Immature natural killer cell (primary cell): ENCODE measurements at places on chromosomes 7 and 10. TPM values are rescaled to one million over a fixed set of nuclear protein-coding genes. Genes with fewer than 3 reads are reported as not detected.

GRCh38 chr7:20998309-20998708 is 211.6 kb upstream of the SP8 start:
- no peak for DNase-seq
- H3K4me3 ChIP-seq, result no peak overlapping the region
- no peaks in the 10 kb centered on the region for H3K36me3 ChIP-seq

- no peak overlapping the region for H3K27ac ChIP-seq
- no peak for DNase-seq
- no peaks in the 10 kb centered on the region for H3K4me1 ChIP-seq
- H3K27me3 ChIP-seq, result no peaks in the 10 kb centered on the region
- H3K36me3 ChIP-seq, result peaks cover 52% of the 10 kb centered on the region
- no peak overlapping the region for H3K4me3 ChIP-seq
Measured at GRCh38 chr7:149546331-149546730, 48.7 kb upstream of the ZNF746 start.

- H3K4me1 ChIP-seq, result no peaks in the 10 kb centered on the region
- no peak overlapping the region for H3K27ac ChIP-seq
- no peaks in the 10 kb centered on the region for H3K36me3 ChIP-seq
- no peak for DNase-seq
- H3K4me3 ChIP-seq, result no peak overlapping the region
Measured at GRCh38 chr10:48480397-48481374, 124.2 kb downstream of the ARHGAP22 start.

- no peak overlapping the region for H3K27ac ChIP-seq
- H3K4me1 ChIP-seq, result peaks cover 7% of the 10 kb centered on the region
- DNase-seq, result no peak
- H3K36me3 ChIP-seq, result peaks cover 5% of the 10 kb centered on the region
- H3K4me3 ChIP-seq, result no peak overlapping the region
Measured at GRCh38 chr7:16369855-16370254, 51.5 kb downstream of the CRPPA start.

DNA sequence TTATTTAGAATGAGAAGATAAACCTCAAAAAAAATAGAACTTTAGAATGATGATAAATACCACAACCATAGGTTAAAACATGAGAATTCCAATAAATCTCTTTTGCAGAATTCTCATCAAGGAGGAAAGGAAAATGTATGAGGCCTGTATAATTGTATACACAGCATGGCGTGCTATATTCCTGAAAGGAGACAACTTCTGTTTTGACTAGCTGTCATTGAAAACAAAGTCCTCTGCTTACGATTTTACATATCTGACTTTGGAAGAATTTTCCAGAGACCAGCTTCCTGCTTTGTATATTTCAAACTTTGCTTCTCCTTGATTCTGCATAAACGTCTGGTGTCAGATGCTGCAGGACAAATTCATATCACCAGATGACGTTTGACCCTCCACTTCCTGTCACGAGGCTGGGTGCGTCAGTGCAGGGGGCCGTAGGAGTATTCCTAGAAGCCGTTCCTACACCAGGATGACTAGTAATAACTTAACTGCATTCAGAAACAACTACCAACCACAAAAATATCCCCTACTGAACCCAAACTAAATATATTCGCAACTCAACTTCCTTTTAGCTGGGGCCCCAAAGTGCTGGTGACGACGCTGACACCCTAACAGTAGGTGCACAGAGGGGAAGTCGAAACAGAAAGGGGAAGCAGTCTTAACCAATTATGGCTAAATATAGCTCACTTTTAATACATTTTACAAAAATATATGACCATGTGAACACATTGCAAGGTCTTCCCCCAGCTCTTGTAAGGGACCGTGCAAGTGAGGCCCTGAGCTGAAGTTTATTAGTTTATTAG is 178.6 kb upstream of the INHBA start:
- DNase-seq, result peak; percentile 80
- H3K4me3 ChIP-seq, result peak overlapping the region; percentile 79
- H3K27ac ChIP-seq, result peak overlapping the region; percentile 97
- H3K4me1 ChIP-seq, result peaks cover 29% of the 10 kb centered on the region
- H3K36me3 ChIP-seq, result no peaks in the 10 kb centered on the region

DNA sequence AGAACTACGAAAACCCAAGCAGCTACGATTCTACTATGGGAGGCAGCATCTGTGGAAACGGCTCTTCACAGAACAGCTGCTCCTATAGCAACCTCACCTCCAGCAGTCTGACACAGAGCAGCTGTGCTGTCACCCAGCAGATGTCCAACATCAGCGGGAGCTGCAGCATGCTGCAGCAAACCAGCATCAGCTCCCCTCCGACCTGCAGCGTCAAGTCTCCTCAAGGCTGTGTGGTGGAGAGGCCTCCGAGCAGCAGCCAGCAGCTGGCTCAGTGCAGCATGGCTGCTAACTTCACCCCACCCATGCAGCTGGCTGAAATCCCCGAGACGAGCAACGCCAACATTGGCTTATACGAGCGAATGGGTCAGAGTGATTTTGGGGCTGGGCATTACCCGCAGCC is 81.6 kb upstream of the SAMD8 start:
- DNase-seq, result no peak
- H3K27me3 ChIP-seq, result no peaks in the 10 kb centered on the region
- peaks cover 36% of the 10 kb centered on the region for H3K36me3 ChIP-seq

- no peaks in the 10 kb centered on the region for H3K4me1 ChIP-seq
- DNase-seq, result no peak
- H3K4me3 ChIP-seq, result no peak overlapping the region
- H3K27me3 ChIP-seq, result peaks cover under 1% of the 10 kb centered on the region
Measured at GRCh38 chr10:58642916-58643428, 130.3 kb downstream of the BICC1 start.

DNA sequence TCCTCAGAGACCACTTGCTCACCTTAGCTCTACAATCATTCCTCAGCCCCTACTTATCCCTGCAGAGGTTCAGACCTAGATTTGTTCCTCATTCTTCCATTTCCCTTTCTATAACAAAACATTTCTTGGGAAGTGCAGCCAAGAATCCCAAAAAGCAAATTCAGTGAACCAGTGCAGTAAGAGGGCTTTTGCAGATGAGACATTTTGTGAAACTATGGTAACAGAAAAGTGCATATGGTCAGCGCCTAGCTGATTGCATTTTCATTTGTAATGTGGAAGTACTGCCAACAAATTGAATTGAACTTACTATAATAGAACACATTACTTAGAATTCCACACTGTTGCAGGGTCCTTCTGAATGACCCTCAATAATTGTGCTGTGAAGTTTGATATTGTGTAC is 18.6 kb downstream of the AGMO start:
- no peak for DNase-seq
- H3K27me3 ChIP-seq, result no peaks in the 10 kb centered on the region
- no peak overlapping the region for H3K27ac ChIP-seq
- no peaks in the 10 kb centered on the region for H3K36me3 ChIP-seq
- no peaks in the 10 kb centered on the region for H3K4me1 ChIP-seq

DNA sequence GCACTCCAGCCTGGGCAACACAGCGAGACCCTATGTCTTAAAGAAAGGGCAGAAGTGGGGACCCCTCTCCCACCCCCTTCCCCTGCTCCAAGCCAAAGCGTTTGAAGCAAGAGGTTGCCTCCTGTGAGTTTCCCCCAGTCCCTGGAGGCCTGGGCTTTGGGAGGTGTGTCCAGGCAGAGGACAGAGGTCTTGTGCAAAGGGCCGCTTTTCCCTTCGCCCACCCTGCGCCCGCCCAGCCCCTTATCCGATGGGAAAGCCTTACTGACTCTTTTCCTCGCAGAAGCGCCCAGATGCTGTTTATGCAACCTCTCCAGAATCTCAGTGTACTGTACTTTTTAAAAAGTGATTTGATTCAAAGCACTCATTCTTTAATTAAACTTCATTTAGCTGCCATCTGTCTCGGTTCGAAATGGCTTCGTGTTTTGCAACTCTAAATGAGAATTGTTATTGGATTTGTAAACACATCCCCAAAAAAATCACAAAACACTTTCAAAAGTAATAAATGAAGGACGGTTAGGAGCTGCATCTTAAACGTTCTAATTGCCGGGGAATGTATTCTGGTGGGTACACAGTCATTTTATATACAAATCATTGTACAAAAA is 50.5 kb upstream of the GTF2I start:
- no peak overlapping the region for H3K27ac ChIP-seq
- peak overlapping the region; percentile 50 for H3K4me3 ChIP-seq
- no peak for DNase-seq

DNA sequence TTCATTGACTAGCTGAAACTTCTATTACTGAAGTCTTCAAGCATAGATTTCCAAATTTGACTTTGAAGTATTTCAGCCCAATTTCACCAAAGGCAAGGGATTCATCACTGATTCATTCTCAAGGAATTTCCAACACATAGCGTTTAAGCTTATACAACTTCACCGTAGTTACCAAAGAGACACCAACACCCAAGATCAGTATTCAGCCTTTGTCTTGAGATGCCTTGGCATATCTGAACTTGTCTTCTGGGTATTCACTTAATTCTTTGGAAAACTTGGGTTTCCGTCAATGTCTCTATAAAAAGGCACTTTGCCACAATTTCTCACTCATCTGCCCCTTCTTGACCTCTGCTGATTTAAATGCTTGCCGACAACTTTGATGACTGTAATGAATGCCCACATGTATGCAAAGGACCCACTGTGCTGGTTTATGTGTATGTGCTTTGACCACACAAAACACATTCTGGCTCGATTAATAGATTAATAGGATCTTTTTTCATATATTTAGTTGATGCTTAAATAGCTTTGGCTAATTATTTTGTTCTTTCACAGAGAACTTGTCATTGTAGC is 49.6 kb downstream of the TES start:
- peaks cover 2% of the 10 kb centered on the region for H3K27me3 ChIP-seq
- no peak overlapping the region for H3K4me3 ChIP-seq
- peaks cover 20% of the 10 kb centered on the region for H3K36me3 ChIP-seq
- peaks cover 34% of the 10 kb centered on the region for H3K4me1 ChIP-seq

GRCh38 chr10:12589291-12589690 is 239.9 kb downstream of the CAMK1D start:
- no peak for DNase-seq
- H3K36me3 ChIP-seq, result peaks cover 3% of the 10 kb centered on the region
- no peak overlapping the region for H3K4me3 ChIP-seq
- H3K27me3 ChIP-seq, result no peaks in the 10 kb centered on the region
- H3K27ac ChIP-seq, result no peak overlapping the region
- peaks cover 59% of the 10 kb centered on the region for H3K4me1 ChIP-seq

GRCh38 chr10:24034571-24034970 is 174.4 kb upstream of the KIAA1217 start:
- H3K27ac ChIP-seq, result no peak overlapping the region
- no peak overlapping the region for H3K4me3 ChIP-seq
- no peaks in the 10 kb centered on the region for H3K36me3 ChIP-seq
- DNase-seq, result no peak
- no peaks in the 10 kb centered on the region for H3K4me1 ChIP-seq
- H3K27me3 ChIP-seq, result no peaks in the 10 kb centered on the region

GRCh38 chr7:123784263-123784662 is 35.5 kb upstream of the WASL start:
- no peak overlapping the region for H3K4me3 ChIP-seq
- no peaks in the 10 kb centered on the region for H3K4me1 ChIP-seq
- H3K36me3 ChIP-seq, result no peaks in the 10 kb centered on the region
- DNase-seq, result no peak

GRCh38 chr7:54663603-54664234 is 95.3 kb downstream of the SEC61G start:
- peaks cover 8% of the 10 kb centered on the region for H3K27me3 ChIP-seq
- H3K4me3 ChIP-seq, result peak overlapping the region; percentile 44
- H3K36me3 ChIP-seq, result no peaks in the 10 kb centered on the region

DNA sequence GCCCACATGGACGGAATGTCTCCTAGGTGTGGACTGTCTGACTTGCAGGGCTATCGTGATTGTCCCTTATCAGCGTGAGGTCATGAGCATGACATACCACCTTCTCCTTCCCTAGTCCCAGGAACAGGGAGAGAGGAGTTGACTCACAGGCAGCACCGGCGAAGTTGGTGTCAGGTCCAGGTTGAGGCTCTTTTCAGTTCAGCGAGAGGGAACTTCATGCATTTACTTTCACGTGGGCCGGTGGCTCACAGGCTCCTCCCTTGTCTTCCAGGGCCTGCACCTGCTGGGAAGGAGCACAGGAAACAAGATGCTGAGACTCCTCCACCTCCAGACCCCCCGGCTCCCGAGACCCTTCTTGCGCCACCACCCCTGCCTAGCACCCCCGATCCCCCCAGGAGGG is 46.1 kb downstream of the PROSER2 start:
- peaks cover 4% of the 10 kb centered on the region for H3K27me3 ChIP-seq
- H3K27ac ChIP-seq, result no peak overlapping the region
- H3K36me3 ChIP-seq, result no peaks in the 10 kb centered on the region
- DNase-seq, result no peak

GRCh38 chr7:105963038-105963667 is at the start of gene CDHR3:
Gene CDHR3, plus strand, starts transcription at chr7:105963264. Its CDS starts 55 bp downstream, at chr7:105963319.
- H3K4me1 ChIP-seq, result no peaks in the 10 kb centered on the region
- H3K27ac ChIP-seq, result no peak within 1 kb of the TSS
- H3K36me3 ChIP-seq, result no peaks in the 10 kb centered on the region
- no peak for DNase-seq

DNA sequence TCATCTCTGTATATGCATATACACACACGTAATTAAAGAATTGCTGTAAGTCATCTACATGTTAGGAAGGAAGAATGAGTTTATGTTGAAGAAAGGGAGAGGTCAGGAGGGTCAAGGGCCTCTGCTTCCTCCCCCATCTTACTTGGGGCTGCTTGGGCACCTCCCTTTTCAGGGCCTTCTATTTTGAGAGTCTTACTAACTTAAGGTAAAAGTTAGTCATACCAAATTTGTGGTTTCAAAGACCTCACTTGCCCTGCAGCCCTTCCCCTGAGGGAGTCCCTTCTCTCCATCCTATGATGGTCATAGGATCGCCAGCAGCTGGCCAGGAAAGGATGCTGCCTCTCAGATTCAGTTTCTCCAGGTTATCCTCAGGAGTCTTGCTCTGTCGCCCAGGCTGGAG is 2.6 kb downstream of the PLEKHS1 start:
- H3K27me3 ChIP-seq, result peaks cover 5% of the 10 kb centered on the region
- no peak overlapping the region for H3K27ac ChIP-seq
- no peaks in the 10 kb centered on the region for H3K36me3 ChIP-seq
- H3K4me3 ChIP-seq, result no peak overlapping the region
- DNase-seq, result no peak

Gene MRPS16
- 74.2 TPM for polyA plus RNA-seq

Gene CPXM2
- polyA plus RNA-seq, result not detected

Gene ZNF316
- polyA plus RNA-seq, result 1.7 TPM

Gene CACNB2
- polyA plus RNA-seq, result not detected

Gene ANKRD2
- not detected for polyA plus RNA-seq

Gene LBX1
- not detected for polyA plus RNA-seq

Gene DYDC2
- polyA plus RNA-seq, result not detected
